ENCODE measurements at places on chromosomes 4 and X.

- no peak for DNase-seq
Measured at GRCh38 chr4:112253382-112254000, 21.9 kb downstream of the AP1AR start.

DNA sequence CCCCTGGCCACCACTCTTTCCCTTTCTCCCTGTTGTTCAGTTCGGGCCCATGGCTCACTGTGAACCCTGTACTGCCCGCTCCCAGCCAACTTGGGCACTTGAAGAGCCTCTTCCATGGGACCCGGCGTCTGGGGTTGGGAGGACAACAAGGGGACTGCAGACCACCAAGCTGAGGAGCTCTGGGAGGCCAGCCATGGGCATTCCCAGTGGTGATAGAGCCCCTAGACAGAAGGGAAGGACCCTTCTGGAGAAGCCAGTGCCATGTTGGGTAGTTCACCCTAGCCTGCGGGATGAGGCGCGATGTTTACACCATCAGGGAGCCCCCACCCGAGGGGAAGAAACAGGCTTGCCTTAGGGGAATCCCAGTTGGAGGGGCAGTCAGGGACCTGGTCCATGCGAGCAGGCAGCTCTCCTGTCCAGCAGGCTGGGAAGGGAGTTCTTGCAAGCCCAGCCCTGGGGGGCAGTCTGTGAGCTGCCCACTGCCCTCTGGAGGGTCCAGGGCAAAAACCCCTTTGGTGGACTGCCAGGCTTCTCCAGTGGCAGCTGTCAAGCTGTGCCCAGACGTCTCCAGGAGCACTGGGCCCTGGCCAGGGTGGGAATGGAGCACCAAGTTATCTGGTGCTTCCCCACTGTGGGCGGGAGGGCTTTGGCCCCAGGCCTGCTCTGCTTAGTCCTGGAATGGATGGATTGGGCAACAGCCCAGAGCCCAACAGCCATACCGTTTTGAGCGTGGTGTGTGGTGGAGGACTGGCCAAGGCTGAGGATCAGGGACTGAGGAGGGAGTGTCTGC is 23.7 kb upstream of the UBA1 start:
- DNase-seq = peak; percentile 78

- peak; percentile 17 for DNase-seq
Measured at GRCh38 chrX:129540722-129541184, 694 bp downstream of the OCRL start.

DNA sequence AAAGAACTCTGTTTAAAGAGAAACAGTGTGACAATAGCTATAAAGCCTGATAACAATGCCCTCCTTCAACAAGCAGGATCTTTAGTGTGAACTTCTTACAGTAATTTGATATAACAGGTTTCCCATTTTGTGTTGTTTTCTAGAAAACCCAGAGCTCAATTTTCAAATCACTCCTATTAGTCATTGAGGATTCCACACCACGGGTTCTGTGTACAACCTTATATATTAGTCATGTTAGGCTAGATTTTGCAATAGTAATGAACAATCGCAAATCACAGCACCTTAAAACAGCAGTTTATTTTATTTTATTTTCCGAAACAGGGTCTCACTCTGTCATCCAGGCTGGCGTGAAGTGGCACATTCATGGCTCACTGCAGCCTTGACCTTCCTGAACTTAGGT is 1020.9 kb upstream of the INTU start:
- peak; percentile 5 for DNase-seq

DNA sequence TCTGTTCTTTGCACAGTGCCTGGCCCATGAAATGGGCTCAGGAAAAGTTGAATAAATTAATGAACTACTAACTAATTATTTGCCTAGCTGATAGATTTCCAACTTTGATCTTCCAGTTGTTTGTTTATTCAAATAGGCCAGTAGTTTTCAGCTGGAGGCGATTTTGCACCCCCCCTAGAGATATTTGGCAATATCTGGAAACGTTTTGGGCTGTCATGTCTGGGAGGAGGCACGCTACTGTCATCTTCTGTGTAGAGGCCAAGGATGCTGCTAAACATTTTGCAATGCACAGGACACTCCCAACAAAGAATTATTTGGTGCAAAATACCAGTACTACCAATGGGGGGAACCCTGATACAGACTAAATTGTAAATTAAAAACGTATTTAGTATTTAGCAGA is 81.9 kb downstream of the VCX2 start:
- no peak for DNase-seq
